Pancreas (tissue), 10 donors: ENCODE measurements at places on chromosomes 11 and 22. TPM values are rescaled to one million over a fixed set of nuclear protein-coding genes. Genes with fewer than 3 reads are reported as not detected.

Gene TUB
- total RNA-seq: 1.7 TPM

GRCh38 chr11:1921574-1922141, 2.2 kb downstream of the TNNT3 start:
- no peak for DNase-seq
- H3K4me3 ChIP-seq: no peak overlapping the region
- no peaks in the 10 kb centered on the region for H3K4me1 ChIP-seq
- no peaks in the 10 kb centered on the region for H3K27me3 ChIP-seq
- H3K27ac ChIP-seq: no peak overlapping the region

Gene TREH
- 1.1 TPM for total RNA-seq

Gene PPFIA1
- total RNA-seq: 14.9 TPM

DNA sequence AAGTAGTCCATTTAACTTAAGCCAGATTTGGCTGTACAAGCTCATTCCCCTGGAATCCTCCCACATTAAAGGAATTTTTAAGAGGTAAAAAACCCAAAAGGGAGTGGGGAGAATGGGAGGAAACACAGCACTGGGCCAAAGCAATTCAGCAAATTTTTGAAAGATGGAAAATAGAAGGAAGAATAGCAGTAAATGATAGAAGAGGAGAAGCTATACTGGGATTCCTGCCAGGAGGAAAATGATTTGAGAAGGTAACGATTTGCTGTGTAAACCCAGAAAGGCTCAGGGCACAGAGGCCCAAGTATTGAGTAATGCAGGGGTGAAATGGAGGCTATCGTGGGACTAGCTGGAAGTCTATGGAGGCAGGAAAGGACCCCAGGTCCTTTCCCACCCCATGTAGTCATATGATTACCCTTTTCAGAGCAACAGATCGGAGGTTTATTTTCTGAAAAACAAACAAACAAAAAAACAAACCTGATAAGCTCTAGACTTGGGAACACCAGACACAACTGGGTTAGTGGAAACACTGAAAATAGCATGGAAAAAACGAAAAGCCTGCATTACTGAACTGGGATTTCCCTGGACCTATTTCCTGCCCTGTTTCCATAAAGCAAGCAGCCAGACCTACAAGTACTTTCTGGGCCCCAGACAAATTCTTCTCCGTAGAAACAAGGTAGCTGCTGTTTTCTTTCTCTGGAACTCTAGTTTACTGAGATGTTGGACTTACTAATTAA, 140.0 kb downstream of the SWAP70 start:
- H3K4me1 ChIP-seq: peaks cover 6% of the 10 kb centered on the region
- no peak overlapping the region for H3K4me3 ChIP-seq
- no peaks in the 10 kb centered on the region for H3K36me3 ChIP-seq
- H3K27ac ChIP-seq: no peak overlapping the region
- no peaks in the 10 kb centered on the region for H3K27me3 ChIP-seq

Gene BTBD18
- not detected for total RNA-seq

Gene SYTL2
- 4.3 TPM for total RNA-seq

Gene OR10D3
- total RNA-seq: not detected

Gene ABTB2
- 2.5 TPM for total RNA-seq
